Urothelium cell line (cell line): ENCODE measurements at places on chromosomes 6 and 20.
A peak's percentile ranks its signal among the peaks of the same experiment; 100 is the strongest.

- DNase-seq, result no peak
These were observed 57.0 kb downstream of the ADNP start for GRCh38 chr20:50874111-50874757.

- DNase-seq, result no peak
These were observed 12.1 kb upstream of the L3MBTL1 start for GRCh38 chr20:43495388-43495787.

- DNase-seq, result no peak
These were observed 18.2 kb downstream of the IFNGR1 start for GRCh38 chr6:137201006-137201405.

DNA sequence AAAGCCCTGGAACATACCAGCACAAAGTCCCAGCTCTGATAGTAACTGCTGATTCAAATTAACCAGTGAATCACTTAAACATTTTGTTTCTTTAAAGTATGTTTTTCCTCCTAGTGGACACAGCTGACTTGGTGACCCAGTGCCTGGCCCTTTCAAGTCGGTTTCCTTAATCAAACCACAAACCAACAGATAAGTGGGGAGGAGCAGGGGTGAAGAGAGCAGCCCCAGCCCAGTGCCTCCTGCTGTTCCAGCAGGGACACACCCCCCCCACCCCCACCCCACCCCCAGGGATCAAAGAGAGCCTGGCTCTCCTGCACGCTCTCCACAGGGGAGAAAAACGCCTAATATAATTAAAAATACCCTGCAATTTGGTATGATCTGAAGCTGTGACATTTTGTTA is 55.4 kb upstream of the TBXT start:
- no peak for DNase-seq

GRCh38 chr6:49463612-49463967 is 420 bp downstream of the CENPQ start:
- DNase-seq, result peak; percentile 12

DNA sequence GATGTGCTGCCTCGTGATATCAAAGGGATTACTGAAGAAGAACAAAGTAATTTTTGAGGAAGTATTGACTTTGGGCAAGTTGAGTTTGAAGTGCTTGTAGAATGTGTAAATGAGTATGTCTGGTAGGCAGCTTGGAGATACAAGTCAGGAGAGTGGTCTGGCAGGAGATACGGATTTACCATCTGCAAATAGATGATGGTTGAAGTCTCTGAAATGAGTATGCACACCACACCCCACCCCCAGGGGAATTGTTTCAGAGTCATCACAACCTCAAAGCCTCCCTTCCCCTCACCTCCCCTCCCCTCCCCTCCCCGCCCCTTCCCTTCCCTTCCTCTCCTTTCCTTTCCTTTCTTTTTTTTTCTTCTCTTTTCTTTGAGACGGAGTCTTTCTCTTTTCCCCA is 16.4 kb upstream of the MCUR1 start:
- no peak for DNase-seq

DNA sequence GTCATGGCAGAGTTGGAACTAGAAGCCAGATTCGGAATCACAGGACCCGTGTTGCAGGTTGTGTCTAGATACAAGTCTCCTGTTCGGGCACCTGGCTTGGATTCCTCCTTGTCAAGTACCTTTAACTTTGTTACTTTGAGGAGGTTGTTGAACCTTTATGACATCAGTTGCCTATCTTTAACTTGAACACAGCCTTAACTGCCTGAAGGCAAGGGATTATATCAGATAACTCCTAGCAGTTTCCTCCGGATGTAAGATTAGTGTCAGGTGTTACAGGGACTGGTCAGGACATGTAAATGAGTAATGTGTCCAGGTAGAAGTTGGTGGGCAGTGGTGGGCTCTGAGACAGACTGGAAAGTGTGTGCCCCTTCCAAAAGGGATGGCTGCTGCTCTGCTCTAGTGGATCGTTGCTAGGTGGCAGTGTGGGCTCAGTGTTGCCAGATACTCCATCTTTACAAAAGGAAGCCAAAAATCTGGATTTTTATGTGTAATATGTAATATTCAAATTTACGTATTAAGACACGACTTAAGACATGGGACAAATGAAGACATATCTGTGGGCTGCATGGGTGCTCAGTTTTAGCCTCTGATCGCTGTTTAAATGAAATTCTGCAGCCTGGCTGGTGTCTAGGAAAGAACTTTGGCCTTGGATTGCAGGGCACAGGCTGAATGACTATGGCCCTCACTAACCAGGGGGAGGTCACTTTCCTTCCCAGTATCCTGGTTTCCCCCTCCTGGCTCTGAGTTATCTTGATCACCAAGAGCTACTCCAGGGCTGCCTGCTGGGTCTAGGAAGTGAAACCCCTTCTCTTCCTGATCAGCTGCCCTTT is 27.1 kb downstream of the CHMP4B start:
- no peak for DNase-seq

GRCh38 chr20:58875541-58876134 is 23.1 kb downstream of the GNAS start:
- DNase-seq, result peak; percentile 67
